Cerebellar cortex (tissue), 1 donor: ENCODE measurements at places on chromosomes 3 and 15.

- DNase-seq, result no peak
Observed at GRCh38 chr3:149678351-149678950, 20.6 kb upstream of the WWTR1 start.

- DNase-seq, result no peak
Observed at GRCh38 chr15:97235611-97235985, 724.9 kb upstream of the ARRDC4 start.

DNA sequence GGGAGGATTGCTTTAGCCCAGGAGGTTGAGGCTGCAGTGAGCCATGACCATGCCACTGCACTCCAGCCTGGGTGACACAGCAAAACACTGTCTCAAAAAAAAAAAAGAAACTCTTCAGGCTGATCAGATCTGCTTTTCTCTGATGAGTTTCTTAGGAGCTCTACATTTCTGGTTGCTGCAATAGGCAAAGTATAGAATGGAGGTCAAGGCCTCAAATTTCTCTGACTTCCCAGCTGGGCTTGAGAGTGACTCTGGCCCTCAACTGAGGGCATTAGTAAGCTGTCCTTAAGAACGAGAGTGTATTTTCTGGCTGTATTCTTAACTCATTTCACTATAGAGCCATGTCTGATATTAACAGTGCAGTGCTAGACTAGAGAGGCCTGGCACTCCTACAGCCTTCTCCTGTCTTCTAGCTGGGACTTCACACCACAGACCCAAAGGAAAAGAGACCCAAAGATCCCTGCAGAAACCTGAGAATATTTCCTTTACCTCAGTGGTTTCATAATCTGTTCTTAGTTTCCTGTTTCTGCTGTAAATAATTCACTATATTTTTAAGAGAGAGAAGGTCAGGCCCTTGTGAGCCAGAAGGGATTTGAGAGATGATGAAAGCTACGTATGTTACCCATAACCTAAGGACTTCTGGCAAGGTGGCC lies 2.0 kb upstream of the NR1I2 start:
- no peak for DNase-seq

DNA sequence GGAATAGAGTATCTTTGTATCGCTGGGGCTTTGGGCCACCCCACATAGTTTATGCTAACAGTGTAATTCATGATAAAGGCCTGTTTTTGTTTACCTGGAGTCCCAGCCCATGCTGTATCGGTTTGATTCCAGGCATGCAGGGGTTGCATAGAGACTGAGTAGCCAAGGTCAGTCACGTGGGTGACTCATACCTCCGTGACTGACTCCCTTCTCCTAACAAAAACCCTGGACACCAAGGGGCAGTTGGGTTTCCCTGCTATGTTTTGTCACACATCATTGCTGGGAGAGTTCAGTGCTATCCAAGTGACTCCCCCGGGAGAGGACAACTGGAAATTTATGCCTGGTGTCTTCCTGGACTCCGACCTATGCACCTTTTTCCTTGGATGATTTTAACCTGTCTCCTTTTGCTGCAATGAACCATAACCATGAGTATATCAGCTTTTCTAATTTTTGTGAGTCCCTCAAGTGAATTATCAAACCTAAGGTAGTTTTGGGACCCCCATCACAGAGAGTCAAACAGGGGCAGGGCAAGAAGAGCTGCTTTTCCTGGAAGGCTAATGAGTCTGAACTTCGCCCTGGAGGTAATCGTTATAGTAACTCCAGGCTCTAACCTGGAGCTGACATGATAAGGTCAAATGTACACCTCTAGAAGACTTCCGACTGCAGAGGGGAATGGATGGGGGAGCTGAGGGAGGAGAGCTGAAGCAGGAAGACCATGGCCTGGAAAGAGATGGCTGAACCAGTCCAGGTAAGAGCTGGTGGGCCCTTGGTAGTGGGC lies 57.0 kb downstream of the SRGAP3 start:
- DNase-seq, result no peak

DNA sequence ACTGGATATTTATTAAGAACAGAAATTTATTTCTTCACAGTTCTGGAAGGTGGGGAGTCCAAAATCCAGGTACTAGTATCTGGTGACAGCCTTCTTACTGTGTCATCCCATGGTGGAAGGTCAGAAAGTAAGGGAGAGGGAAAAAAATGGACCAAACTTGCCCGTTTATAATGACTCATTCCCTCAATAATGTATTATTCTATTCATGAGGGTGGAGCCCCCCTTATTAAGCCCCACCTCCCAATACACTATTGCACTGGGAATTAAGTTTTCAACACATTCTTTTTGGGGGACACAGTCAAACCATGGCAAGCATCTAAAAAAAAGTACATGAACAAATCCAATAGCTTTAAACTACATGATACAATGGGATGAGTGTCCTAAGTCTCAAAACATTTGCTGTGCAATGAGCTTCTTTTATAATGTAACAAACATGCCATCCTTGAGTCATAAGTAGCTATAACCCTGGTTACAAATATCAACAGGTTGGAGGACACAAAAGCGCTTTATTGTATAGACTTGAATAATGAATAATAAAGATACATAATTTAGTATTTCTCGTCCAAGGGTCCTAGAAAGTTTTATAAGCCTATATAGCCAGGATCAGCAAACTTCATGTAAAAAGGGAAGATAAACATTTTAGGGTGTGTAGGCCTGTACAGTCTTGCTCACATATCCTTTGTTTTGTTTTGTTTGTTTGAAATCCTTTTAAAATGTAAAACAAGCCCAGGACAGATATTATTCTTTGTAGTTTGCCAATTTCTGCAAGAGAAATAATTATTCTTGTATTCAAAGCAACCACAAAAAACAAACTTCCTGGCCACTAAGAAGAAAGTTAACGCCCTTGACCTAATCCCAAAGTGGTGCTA lies 160.6 kb upstream of the RAP2B start:
- no peak for DNase-seq

DNA sequence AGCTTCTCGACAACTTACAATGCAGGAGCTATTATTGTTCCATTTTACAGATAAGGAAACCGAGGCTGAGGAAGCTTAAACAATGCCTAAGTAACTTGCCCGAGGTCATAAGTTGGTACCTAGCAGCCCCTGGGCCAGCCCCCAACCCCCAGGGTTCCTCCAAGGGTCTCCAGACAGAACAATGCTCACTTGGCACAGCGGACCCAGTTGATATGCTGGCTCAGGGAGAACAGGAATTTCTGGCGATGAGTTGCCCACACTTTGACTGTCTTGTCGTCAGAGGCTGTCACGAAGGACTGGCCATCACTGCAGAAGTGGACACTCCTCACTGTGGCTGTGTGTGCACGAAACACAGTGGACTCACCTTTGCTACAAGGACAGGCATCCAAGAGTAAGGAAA lies 5.2 kb downstream of the POC1A start:
- DNase-seq, result no peak

GRCh38 chr3:25214034-25214433 lies 214.0 kb upstream of the RARB start:
- DNase-seq, result no peak

DNA sequence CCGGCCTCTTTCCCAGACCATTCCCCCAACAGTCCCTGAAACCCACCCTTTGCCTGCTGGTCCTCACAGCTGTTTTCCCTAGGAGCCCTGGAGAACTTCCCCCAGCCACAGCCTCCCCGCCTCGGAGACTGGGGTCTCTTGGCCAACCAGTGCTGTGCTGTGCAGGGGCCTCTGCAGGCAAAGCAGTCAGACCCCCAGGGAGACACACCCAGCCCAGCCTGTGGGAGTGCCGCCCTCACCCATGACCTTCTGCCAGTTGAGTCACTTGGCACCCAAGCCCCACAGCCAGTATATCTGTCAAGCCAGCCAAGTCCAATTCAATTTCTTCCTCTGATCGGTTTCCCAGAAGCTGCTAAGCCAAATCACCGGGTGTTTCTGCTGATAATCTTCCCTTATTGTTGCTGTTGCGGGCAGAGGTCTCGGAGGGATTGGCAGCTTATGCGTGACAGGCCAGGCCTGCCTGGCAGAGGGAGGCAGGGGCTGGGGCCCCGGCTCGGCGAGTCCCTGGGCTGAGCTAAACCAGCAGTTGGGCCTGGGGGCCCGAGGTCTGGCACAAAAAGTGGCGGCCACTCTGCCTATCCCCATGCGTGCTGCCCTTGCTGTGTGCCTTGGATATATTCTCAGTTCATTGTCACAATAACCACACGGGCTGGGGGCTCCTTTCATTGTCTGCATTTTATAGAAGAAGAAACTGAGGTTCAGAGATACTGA lies 65.6 kb upstream of the SLC6A1 start:
- DNase-seq, result no peak

- DNase-seq, result no peak
Observed at GRCh38 chr3:52221141-52221562, 4.3 kb downstream of the TLR9 start.

GRCh38 chr3:191414732-191415131 lies 46.2 kb upstream of the PYDC2 start:
- no peak for DNase-seq

DNA sequence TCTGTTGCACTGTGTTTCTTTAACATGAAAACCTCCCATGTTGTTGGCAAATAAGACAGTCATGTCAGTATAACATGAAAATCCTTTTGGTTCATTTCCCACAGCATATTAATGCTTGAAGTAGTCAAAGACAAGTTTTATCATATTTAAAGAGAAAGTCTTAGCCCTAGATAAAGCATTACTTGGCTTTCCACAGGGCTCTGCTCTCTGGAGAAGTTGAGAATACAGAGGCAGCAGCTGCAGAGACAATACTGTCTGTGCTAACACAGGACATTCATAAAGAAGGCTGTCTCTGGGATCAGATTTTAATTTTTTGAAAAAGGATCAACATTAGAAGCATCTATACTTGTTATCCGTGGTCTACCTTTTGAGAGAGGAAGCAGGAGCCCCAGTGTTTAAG lies 103.4 kb upstream of the SAMMSON start:
- DNase-seq, result no peak

- peak; percentile 88 for DNase-seq
Observed at GRCh38 chr15:65318870-65319356, 14.4 kb downstream of the RNU5B-1 start.

DNA sequence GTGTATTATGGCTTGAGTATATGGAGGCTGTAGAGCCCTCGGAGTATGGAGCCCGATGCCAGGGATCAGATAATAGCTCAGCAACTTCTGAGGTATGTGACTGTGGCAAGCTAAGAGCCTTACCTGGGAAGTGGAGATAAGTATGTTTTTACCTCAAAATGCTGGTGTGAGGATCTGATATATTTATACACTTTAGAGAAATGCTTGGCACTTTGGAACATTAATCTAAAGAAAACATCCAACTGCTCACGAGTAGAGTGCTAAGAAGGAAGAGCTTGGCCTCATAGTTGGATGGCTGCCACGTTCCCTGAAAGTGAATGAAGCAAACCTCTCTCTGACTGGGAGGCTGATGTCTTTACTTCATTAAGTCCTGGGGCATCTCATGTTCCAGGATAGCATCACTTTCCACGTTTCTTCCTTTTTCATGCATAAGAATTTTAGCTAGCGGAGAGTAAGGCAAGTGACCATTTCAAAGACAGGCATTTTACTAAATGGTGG lies 58.9 kb upstream of the GOLGA8J start:
- DNase-seq, result no peak

- no peak for DNase-seq
Observed at GRCh38 chr3:72652395-72652794, 195.8 kb downstream of the SHQ1 start.

- no peak for DNase-seq
Observed at GRCh38 chr3:23036728-23037127, 166.4 kb upstream of the UBE2E2 start.

- DNase-seq, result no peak
Observed at GRCh38 chr3:105274958-105275357, 91.8 kb upstream of the ALCAM start.

- DNase-seq, result no peak
Observed at GRCh38 chr3:294096-294495, 97.5 kb downstream of the CHL1 start.

DNA sequence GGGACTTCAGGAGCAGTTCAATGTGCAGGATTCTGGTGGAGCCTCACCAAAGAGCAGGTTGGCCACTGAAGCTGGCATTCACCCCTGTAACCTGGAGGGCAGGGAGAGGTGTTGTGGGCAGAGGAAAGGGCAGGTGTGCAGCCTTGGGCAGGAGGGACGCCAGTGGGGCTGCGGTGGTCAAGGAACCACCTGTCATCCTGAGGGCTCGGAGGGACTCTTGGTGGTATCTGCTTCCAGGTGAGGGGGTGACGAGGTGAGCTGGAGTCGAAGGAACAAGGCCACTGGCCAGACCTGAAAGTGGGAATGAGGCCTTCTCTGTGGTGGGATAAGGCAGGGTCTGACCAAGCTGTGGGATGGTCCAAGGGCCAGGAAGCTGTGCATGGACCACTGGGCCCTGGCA lies 269.5 kb downstream of the PLCL2 start:
- no peak for DNase-seq

- DNase-seq, result peak; percentile 76
Observed at GRCh38 chr15:77907824-77908751, 169.4 kb downstream of the TBC1D2B start.

DNA sequence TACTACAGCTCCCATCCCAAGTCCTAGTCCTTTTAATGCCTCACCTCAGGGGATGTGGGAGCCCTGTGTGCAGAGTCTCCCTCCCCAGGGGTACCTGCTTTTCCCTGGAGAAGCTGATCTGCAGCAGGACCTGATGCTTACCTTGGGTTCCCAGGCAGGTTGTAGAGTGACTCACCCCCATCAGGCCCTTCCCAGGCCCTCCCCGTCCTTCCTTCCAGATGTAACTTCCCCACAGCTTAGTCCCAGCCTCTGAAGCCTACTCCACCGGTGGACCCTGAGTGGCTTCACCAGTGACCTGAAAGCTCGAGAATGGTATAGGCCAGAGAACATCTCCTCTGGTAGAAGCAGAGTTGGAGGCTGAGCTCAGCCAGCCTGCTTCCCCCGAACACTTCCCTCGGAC lies 254.2 kb upstream of the STT3B start:
- DNase-seq, result no peak

DNA sequence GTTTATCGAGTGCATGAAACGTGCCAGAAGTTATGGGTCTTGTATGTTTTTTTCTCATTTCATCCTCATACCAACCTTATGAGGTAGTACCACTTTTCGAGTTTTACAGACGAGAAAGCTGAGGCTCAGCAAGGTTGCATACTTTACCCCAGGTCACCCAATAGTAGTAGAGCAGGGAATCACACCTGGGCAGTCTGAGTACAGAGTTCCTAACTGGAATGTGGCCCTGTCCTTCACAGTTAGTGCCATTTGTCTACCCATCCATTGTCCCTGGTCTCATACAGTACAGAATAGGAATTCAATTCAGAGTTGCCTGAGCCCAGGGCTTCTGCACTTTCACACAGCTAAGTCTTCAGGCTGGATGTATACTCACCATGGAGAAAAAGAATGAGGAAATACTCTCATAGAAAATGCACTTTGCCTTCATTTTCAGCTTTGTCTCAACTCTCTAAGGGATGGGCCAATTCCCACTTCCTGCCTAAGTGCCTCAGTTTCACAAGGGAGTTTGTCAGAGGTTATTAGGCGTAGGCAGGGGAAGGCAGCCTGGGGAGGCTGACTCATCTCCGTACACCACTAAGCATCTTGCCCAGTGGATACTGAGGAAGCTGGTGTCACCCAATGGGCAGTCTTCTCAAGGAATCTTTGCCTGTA lies 93.2 kb downstream of the TMEM212 start:
- DNase-seq, result no peak
